ENCODE measurements at places on chromosomes 2 and 18.
A peak's percentile ranks its signal among the peaks of the same experiment; 100 is the strongest.

DNA sequence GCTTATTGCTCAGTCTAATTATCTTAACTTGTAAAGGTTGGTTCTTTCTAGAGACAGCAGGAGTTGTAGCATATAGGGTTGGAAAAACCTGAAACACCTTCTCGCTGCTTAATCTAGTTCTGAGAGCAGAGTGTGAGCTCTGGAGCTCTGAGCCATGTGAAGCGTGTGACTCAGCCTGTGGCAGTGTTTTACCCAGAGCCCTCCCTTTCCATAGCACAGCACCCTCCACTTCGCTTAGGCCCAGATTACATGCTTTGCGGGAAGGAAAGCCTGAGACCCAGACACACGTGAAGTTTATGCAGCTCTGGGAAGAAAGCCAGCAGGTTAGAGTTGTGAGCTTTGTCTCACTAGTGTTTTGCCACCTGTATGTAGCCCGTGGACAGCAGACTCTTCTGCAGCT is 74.5 kb downstream of the INPP4A start:
- DNase-seq = no peak

- no peak for DNase-seq
Observed at GRCh38 chr2:102021779-102022178, 30.0 kb downstream of the IL1R2 start.

GRCh38 chr2:170680172-170680941 is 34.8 kb upstream of the SP5 start:
- DNase-seq = no peak

DNA sequence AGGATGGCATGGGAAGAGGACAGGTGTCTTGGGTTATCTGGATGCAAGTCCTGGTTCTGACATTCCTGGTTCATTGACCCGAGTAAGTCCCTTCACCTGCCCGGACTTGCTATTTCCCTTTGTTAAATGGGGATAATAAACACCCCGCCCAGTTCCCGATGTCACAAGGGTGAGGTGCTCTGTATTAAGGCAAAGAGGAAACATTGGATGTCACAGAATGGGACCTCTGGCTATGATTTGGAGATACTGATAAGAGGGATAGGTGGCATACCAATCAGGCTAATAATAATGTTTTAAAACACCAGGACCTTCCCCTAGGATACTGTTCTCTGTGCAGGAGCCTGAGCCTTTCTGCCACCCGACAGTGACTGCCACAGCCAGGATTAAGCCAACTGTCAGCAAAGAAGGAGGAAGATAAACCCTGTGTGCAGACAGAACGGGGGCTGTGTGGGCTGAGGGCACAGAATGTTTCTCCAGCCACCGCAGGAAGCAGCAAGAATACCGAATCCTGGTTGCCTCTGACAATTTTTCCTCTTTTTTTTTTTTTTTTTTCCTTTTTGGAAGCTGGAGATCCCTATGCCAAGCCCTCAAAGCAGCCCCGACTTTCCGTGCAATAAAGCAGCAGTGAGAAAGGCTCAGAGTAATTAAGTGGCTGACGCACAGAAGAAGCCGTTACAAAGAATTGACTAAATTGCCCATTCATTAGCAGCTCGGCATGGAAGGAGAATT is 336.6 kb downstream of the SMAD2 start:
- DNase-seq = no peak

- peak; percentile 32 for DNase-seq
Observed at GRCh38 chr2:24359129-24360049, 947 bp downstream of the ITSN2 start.

GRCh38 chr2:240155048-240155744 is 14.7 kb upstream of the OTOS start:
- no peak for DNase-seq

DNA sequence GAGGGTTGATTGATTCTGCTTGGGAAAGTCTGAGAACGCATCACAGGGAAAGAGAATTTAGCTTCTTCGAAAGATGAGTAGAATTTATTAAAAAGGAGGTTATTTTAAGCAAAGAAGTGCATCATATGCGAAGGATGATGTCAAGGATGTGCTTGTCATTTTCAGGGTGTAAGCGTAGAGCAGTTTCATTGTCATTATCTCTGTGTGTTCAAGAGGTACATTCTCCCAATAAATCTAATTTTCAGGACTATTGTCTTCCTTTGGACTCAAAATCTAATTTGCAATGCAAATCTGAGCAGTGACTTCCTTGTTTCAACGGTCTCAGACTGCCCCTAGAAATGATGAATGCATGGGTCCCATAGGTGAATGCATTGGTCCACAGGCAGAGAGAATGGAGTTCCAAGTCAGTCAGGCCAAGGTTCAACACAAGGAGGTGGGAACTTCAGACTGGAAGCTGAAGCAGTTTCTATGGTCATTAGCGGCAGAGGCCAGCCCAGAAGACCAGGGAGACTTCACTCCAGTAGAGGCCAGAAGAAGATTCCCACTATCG is 99.8 kb downstream of the CDC42EP3 start:
- DNase-seq = no peak

GRCh38 chr2:4838626-4839025 is 853.6 kb upstream of the SOX11 start:
- DNase-seq = no peak

GRCh38 chr2:155633887-155634570 is 698.5 kb downstream of the NR4A2 start:
- DNase-seq = no peak

GRCh38 chr2:88903749-88904353 is 212.4 kb downstream of the RPIA start:
- no peak for DNase-seq
